ENCODE measurements at places on chromosomes 7 and 10.

- no peak for DNase-seq
Observed at GRCh38 chr7:27605283-27605682, 57.4 kb downstream of the HIBADH start.

DNA sequence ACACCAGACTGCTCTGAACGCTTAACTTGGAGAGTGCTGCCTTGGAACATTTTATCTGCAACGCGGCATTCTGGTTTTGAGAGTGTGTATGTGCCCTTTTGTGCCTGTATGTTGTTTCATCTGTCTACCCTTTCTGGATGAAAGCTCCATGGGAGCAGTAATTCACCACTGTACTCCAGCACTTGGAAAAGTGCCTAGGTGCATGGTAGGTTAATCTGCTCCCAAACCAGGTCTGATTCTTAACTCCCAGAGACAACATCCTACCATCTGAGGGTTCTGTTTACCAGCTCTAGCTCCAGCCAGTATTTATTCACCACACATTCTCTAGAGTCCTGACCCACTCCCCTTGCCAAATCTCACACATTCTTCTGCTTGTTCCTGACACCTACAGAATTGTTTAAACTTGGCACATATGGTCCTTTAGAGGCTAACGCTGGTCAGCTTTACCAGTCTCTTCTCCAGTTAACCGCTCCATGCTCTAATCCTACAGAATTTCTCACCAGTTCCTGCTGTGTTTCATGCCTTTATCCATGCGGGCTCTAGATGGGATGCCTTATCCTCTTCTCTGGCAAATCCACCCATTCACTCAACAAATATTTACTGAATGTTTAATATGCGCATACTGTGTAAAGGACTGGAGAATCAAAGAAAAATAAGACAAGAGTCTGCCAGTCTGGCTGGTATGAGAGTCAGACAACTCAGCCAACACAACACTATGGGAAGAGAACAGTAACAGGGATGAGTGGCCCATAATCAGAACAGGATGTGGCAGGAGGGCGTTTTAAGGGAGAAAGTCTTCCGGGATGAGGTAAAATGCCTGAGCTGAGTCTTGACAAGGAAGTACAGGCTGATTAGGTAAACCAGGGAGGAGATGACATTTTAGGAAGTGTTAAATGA, 46.3 kb downstream of the MTPN start:
- no peak for DNase-seq

- no peak for DNase-seq
Observed at GRCh38 chr7:24912874-24913514, 67.0 kb downstream of the OSBPL3 start.

DNA sequence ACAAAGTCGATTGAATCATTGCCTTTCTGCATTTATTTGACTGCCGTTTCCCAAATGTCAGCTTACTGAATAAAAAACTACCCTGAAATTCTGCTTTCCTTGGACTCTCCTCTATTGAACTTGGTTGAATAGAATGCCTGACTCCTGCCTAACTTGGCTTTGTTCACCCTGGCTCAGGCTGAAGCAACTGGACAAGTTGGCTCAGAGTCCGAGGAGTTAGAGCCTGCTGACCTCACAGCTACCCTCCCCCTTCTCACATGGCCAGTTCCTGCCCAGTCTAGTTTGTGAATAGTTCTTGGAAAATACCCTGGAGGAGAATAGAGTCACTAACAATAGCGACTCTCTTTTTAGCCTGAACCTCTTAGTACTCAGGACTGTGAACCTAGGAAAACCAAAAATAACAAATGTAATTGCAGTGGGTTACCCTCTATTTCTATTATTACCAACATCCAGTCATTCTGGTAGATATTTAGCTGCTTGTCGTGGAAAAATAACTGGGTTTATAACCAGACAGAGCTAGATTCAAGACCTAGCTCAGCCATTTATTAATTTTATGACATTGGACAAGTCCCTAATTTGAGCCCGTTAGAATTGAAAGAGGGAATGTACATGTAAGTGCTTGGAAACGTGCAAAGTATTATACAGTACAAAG, 17.3 kb upstream of the NRBF2 start:
- no peak for DNase-seq

DNA sequence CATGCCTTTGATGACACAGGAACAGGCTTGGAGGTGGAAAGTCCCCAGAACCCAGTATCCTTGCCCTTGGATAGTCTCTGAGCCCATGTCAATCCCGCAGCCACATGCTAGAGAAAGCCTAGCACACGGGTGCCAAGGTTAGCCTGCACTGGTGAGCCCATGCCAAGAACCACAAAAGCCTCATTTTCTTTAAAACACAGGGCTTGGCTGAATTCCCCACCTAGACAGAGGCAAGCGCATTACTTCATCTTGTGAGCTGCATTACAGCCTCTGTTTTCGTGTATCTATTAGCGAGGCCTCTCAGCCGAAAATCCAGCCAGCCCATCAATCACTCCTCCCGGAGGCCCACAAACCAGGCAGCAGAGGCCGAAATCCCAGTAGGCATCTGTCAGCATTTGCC, 314.9 kb upstream of the AUTS2 start:
- DNase-seq: no peak

- DNase-seq: no peak
Observed at GRCh38 chr10:44309939-44310761, 74.7 kb downstream of the CXCL12 start.

DNA sequence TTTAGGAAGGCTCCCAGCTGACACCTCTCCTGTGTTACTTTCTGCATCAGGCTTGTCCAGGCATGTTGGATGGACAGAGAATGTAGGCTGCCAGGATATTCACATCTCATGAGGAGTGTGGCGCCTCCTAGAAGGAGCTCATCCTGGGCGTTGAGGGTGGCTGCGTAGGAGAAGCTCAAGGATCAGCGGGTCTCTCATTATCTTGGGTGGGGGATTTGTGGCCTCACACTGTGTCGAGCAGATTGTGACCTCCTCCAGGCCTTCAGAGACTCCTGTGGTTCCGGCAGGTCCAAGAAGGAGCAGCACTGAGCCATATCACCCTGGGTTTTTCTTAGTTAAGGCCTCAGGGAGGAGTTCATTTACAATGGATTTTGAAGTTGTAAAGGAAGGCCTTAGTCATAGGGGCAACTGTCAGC, 8.7 kb upstream of the COBL start:
- no peak for DNase-seq

DNA sequence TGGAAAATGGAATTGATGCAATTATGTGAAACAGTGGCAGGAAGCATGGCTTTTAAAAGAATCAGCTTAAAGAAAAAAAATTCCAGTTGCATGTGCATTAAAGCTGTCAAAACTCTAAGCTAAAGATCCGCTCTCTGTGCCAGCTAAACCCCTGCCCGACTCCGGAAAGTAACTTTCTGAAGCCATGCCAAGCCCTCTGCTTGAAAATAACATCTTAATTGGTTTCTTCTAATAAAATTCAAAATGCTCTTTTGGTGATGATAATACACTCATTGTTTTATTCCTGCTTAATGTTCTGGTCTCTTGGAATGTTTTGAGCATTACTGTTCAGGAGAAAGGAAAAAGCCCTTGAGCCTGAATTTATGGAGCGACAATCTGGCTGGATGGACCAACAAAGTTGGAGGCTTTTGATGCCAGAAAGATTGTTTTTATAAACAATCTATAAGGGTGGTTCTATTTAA, 11.7 kb downstream of the SEMA3C start:
- DNase-seq: no peak

GRCh38 chr7:149680331-149681025, 92.9 kb downstream of the ZNF467 start:
- DNase-seq: no peak

DNA sequence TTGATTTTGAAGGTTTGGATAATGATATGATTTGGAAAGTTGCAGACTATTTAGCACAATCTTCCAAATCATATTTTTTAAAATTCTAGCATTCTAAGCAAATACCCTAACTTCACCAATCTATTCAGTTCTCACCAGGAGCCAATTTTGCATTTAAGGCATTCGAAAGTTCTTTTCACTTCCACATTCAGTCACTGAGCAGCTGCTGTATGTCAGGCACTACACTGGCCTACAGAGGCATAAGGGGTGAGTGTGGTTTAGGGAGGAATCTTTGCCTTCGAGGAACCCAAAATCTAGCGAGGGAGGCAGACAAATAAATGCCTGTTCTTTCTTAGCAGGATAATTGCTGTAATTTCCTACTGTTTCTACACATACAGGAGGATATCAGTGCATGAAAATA, 10.7 kb upstream of the UCN3 start:
- DNase-seq: no peak

DNA sequence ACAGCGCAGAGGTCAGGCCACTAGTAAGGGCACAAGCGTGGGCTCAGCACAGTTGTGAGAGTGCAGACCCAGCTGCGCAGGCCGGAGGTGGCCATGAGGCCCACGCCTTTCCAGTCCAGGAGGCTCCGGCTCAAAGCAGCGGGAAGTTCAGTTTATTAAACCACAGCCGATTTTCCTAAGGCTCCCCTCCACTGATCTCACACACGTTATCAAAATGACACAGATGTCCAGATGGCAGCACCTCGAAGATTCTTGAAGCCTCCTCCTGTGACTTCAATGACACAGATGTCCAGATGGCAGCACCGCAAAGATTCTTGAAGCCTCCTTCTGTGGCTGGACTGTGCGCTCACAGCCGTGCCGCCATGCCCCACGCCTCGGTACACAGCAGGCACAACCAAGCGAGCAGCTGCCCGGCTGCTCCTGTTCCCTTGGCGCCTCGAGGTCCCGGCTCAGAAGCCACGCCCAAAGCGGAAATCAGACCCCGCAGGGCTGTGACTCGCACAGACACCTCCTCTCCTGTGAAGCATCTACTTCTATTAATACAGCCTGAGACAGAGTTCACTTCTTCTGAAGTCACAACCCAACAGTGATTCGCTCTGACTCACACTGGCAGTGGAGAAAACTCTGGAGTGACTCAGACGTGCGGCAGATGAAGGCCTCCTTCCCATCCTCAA, 122.7 kb downstream of the MAD1L1 start:
- DNase-seq: no peak

Measured in T-helper 9 cell (primary cell).